ENCODE measurements at places on chromosomes 7 and 10. TPM values are rescaled to one million over a fixed set of nuclear protein-coding genes. Genes with fewer than 3 reads are reported as not detected.

Gene SFRP4
- total RNA-seq: not detected

Gene RAMP3
- not detected for total RNA-seq

Gene EPHA1
- 46.4 TPM for total RNA-seq

DNA sequence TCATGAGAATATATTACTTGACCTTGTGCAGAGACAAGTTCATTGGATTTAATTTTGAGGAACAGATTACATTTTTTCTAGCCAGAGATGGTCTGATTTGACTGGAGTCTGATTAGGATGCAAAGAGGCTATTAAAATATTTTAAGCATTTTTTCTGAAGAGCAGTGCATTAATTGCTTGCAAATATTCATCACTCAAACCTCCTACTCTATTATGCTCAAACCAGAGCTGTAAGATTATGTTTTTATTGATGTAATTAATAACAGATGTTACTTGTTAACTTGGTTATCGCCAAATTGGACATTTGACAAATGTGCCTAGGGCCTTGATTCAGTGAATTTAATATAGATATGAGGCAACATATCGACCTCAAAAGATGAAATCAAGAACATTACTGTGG, 160.9 kb upstream of the SLC13A1 start:
- no peak overlapping the region for H3K27ac ChIP-seq
- no peaks in the 10 kb centered on the region for H3K27me3 ChIP-seq

DNA sequence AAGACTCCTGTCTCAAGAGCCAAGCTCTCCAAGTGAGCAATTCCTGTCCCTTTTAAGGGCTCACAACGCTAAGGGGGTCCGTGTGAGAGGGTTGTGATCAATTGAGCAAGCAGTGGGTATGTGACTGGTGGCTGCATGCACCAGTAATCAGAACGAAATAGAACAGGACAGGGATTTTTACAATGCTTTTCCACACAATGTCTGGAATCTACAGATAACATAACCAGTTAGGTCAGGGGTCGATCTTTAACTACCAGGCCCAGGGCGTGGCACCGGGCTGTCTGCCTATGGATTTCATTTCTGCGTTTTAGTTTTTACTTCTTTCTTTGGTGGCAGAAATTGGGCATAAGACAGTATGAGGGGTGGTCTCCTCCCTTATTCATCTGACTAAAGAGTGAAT, 54.9 kb upstream of the SP4 start:
- no peak for DNase-seq
- no peaks in the 10 kb centered on the region for H3K27me3 ChIP-seq
- H3K27ac ChIP-seq: no peak overlapping the region
- H3K36me3 ChIP-seq: no peaks in the 10 kb centered on the region
- no peak overlapping the region for H3K4me3 ChIP-seq
